ENCODE measurements at places on chromosomes 1 and 21. TPM values are rescaled to one million over a fixed set of nuclear protein-coding genes. Genes with fewer than 3 reads are reported as not detected.

SYT6 gene
- total RNA-seq = not detected

KCNK2 gene
- not detected for total RNA-seq

TBX19 gene
- 2.2 TPM for total RNA-seq

FAM43B gene
- total RNA-seq = not detected

ADCY10 gene
- total RNA-seq = not detected

LCE2C gene
- not detected for total RNA-seq

EFNA3 gene
- 2.6 TPM for total RNA-seq

OR2L5 gene
- not detected for total RNA-seq

C8B gene
- not detected for total RNA-seq

CNIH3 gene
- 0.63 TPM for total RNA-seq

S100A9 gene
- not detected for total RNA-seq

TMEM51 gene
- total RNA-seq = not detected

ANXA9 gene
- total RNA-seq = 0.19 TPM

RXFP4 gene
- not detected for total RNA-seq

BTBD19 gene
- total RNA-seq = 35.2 TPM

FAM78B gene
- 0.24 TPM for total RNA-seq

CELA2A gene
- not detected for total RNA-seq

STXBP3 gene
- total RNA-seq = 40.8 TPM

WNT9A gene
- 0.07 TPM for total RNA-seq

OLIG2 gene
- not detected for total RNA-seq

COA7 gene
- total RNA-seq = 18.7 TPM

C8A gene
- total RNA-seq = not detected

SLC9C2 gene
- not detected for total RNA-seq

ASPM gene
- 46.4 TPM for total RNA-seq

DCST2 gene
- total RNA-seq = 1.3 TPM

PPIH gene
- total RNA-seq = 91.0 TPM
